ENCODE measurements at places on chromosomes 7 and 10.

DNA sequence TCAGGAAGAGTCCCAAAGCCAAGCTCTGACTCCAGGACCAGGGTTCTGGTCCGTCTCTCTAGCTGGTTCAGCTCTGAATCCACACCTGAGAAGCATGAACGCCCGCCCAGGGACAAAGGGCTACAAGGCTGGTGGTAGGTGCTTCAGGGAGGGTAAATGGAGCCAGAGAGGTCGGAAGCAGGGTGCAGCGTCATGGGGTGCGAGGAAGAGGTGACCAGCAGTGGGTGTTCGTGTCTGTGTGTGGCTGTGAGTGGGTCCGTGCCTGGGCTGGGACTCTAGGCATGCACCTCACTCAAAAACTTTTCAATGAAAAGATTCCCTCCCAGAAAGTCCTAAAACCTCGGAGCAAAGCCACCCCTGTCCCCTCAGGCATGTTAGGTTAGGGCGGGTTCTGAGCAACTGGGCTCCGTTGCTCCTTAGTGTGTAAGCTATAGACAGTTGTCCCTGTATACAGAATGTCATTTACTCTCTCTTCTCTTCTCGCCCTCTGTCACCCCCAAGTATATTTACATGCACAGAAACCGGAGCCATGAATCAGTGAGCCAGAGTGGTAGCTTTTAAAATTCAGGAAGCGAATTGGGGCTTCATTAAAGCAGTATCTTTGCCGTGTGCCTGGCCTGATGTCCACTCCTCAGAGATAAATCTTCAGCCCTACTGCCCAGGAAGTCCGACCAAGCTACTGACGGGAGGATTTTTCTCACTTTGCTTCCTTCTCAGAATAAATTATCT lies 12.3 kb upstream of the GATA3 start:
- no peak for DNase-seq

GRCh38 chr10:128306535-128306934 lies 180.3 kb upstream of the MKI67 start:
- no peak for DNase-seq

DNA sequence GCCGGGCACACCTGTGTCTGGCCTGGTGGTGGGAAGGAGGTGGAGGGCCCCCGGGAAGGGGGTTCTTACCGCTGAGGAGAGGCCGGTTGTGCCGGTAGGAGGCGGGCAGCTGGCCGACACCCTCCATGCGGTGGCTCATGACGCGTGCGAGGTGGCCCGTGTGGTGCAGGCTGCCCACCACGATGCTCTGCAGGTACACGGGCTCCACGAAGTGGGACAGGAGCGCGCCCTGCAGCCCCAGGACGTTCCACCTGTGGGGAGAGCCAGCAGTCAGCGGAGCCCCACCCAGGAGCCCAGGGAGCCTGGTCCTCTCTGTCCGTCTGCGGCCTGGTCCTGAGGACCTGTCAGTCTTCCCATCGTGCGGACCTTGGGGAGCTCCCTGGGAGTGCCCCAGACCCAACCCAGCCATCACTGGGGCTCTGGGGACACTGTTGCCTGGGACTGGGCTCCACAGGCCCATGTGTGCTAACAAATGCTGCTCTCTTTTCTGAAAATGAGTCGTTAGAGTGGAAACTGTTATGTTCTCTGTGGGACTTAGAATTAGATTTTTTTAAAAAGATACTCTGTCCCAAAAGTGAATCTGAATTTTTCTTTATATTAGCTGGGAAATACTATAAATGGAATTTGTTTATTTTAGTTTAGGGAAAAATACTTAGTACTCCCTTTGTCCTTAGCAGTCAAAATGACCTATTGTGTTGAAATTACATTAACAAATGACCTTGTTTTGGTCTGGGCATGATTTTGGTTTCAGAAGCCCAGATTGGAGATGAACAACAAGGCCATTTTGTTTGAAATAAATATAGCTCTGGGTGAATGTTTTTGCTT lies 143.9 kb downstream of the WDR37 start:
- no peak for DNase-seq

GRCh38 chr10:57420881-57421280 lies 846.8 kb downstream of the IPMK start:
- DNase-seq = no peak

DNA sequence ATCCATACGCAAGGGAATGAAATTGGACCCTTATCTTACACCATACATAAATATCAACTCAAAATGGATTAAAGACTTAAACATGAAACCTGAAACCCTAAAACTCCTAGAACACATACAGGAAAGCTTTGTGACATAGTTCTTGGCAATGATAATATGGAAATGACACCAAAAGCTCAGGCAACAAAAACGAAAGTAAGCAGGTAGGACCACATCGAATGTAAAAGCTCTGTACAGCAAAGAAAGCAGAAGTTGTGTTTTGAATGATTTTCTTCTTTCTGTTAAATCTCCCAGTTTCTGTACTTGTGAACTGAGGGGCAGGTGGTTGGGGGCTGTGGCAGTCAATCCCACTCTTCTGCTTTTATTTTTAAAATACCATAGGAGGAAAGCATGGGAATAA lies 368.4 kb upstream of the PODXL start:
- no peak for DNase-seq

GRCh38 chr10:131556897-131557495 lies 245.5 kb upstream of the TCERG1L start:
- no peak for DNase-seq
